ENCODE measurements at places on chromosomes 12 and 14.
A peak's percentile ranks its signal among the peaks of the same experiment; 100 is the strongest.

DNA sequence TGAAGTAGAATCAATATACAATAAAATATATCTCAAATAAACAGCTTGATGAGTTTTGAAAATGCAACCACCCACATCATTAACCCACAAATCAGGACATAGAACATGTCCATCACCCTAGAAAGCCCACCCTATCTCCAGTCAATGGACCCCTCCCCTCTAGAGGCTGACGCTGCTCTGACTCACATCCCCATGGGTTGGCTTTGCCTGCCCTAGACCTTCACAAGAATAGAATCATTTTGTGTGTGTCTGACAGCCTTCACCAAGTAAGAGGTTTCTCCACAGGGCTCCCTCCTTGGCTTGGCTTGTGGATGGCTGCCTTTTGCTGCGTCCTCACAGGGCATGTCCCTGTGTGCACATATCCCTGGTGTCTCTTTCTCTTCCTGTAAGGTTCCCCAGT, 250.2 kb upstream of the RTL1 start:
- no peak for DNase-seq

DNA sequence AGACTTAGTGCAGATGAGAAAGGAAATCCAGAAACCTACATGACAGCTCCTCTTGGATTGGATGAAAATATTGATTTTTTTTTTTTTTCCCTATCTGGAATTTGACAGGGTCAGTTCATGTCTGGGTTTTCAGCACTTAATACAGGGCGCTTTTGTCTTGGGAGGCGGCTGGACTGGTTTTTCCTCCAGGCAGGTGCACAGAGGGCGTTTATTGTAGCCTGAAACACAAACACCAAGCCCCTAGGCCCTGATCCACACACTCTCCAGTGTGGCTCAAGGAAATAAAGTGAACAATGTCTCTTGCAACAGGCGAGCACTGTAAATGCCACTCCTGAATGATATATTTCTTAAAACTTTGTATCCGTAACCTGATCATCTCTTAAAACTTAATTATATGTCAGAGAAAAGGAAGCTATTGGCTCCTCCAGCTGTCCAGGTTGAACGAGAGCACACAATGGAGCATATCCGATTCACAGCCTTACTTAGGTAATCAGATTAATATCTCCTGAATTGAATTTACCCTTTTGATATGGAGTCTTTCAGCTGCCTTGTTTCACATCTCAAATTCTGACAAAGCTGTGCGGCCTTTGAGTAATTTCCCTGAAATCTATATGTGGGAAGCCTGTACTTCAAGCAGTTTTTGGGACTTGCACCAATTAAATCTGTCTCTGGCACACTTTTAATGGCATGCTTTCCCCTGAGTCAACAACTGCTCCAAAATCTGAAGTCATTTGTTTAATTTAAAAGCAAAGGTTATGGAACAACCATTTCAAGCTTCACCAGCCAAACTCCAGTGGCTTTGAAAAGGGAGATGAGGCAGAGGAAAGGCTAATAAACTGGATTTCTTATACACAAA, 485.7 kb downstream of the ZFP36L1 start:
- DNase-seq, result peak; percentile 57

DNA sequence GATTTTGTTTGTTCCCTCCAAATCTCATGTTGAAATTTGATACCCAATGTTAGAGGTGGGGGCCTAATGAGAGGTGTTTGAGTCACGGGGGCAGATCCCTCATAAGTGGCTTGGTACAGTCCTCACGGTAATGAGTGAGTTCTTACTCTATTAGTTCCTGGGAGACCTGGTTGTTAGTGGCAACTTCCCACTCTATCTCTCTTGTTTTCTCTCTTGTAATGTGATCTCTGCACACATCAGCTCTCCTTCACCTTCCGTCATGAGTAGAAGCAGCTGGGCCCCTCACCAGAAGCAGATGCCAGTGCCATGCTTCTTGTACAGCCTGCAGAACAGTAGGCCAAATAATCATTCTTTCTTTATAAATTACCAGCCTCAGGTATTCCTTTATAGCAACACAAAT, 29.6 kb upstream of the KCNK10 start:
- no peak for DNase-seq

DNA sequence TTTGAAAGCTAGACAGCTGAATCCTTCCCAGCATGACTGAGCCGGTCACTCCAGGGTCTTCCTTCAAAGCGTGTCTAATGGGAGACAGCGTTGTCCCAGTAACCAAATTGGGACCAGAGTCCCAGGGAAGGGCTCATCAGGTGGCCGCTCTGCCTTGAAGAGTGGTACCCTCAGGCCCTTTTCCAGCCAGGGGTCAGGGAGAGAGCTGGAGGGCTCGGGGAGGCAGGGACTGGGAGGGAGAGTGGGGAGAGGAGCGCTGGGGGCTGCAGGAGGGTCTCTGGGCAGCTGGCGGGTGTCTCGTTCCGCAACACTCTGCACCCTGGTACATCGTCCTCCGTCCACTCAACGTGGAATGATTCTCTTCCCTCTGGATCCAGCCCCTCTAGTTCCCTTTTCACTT, 1.6 kb upstream of the RTL1 start:
- DNase-seq, result no peak

- DNase-seq, result peak; percentile 100
Observed at GRCh38 chr12:109462868-109463692, 14.0 kb downstream of the KCTD10 start.

- no peak for DNase-seq
Observed at GRCh38 chr12:77895699-77896098, 65.0 kb downstream of the NAV3 start.

DNA sequence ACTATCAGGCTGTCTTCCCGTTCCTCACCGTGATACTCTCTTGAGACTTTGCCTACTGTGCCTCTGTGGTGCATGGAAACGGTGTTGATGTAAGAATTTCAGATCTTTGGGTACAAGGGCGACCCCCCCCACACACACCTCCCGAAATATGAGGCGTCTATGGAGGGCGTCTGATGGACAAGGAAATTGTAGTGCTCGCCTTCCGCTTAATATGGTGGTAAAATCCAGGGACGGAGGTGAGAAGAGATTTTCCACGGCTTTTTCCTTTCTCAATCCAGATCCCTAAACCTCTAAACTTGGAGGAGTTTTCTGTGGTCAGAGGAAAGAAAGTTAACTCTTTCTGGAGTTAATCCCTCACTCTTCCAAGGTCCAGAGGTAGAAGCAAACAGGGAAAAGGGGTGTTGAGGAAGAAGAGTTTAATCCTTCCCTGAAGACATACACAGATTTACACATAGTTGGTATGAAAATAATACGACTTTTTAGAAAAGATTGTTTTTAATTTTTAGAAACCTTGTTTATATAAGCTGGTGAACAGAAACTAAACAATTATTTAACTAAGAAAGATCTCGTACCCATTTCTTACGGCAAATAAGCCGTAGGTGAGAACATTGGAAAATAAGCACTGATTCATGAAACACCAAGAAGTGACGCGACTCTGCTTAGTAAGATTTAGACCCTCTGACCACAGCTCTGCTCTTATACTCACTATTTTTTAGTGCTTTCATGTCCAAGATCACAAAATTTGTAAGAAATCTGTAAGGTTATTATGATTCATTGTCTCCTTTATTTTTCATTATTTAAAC, 23.1 kb upstream of the RNASE12 start:
- no peak for DNase-seq

GRCh38 chr14:99545586-99545985, 58.4 kb downstream of the CCDC85C start:
- DNase-seq, result no peak

DNA sequence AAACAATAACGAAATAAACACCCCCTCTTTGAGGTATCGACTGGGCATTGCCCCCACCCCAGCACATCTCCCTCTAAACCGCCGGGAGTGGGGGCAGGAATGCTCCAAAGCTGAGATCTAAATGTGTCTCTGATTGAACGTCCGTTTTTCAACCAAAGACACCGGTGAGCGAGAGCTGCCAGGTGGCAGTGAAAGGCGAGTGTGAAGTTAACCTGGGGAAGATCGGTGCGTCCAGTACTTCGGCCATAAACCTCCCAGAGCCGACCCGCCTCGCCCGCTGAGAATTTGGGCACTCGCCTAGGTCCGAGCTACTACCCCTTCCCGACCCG, 625 bp downstream of the ANGEL1 start:
- no peak for DNase-seq

- no peak for DNase-seq
Observed at GRCh38 chr12:28014196-28014595, 41.7 kb upstream of the PTHLH start.

GRCh38 chr12:130462558-130463274, 125.0 kb downstream of the PIWIL1 start:
- no peak for DNase-seq

- DNase-seq, result no peak
Observed at GRCh38 chr12:107921062-107921461, 146.6 kb downstream of the ASCL4 start.

- DNase-seq, result no peak
Observed at GRCh38 chr14:51816031-51816430, 44.4 kb upstream of the GNG2 start.

GRCh38 chr12:100128512-100128908, 14.2 kb downstream of the BLTP3B start:
- peak; percentile 63 for DNase-seq

GRCh38 chr12:25723921-25724491, 170.9 kb upstream of the LMNTD1 start:
- peak; percentile 24 for DNase-seq

- no peak for DNase-seq
Observed at GRCh38 chr12:46465307-46465706, 92.7 kb upstream of the SLC38A2 start.

GRCh38 chr12:39779768-39780340, 160.3 kb upstream of the ABCD2 start:
- DNase-seq, result no peak

- peak; percentile 76 for DNase-seq
Observed at GRCh38 chr12:6647083-6647604, at the start of gene ACRBP. TSS of gene ACRBP (minus strand) at chr12:6647432. CDS start at chr12:6647366, 66 bp downstream.

GRCh38 chr12:27826076-27826475, 46.0 kb upstream of the MANSC4 start:
- DNase-seq, result no peak

DNA sequence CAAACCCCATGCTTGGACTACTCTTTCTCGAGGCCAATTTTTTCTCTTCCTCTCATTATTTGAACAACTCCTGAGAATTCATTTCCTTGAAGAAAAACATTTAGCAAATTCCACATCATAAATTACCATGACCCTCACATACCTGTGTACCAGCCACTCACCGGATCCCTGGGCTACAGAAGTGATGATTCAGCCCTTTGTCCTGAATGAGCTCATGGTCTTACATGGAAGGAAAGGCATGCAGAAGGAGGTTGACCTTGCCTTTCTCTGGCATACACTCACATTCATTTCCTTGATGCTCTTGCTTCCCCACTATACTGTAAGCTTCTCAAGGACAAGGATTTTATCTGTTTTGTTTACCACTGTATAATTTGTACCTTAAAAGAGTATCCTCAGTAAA, 191.5 kb downstream of the SLC5A8 start:
- peak; percentile 90 for DNase-seq

- DNase-seq, result peak; percentile 82
Observed at GRCh38 chr12:114342656-114343055, 63.3 kb downstream of the TBX5 start.

- DNase-seq, result peak; percentile 76
Observed at GRCh38 chr12:67355428-67356379, 86.5 kb downstream of the CAND1 start.

DNA sequence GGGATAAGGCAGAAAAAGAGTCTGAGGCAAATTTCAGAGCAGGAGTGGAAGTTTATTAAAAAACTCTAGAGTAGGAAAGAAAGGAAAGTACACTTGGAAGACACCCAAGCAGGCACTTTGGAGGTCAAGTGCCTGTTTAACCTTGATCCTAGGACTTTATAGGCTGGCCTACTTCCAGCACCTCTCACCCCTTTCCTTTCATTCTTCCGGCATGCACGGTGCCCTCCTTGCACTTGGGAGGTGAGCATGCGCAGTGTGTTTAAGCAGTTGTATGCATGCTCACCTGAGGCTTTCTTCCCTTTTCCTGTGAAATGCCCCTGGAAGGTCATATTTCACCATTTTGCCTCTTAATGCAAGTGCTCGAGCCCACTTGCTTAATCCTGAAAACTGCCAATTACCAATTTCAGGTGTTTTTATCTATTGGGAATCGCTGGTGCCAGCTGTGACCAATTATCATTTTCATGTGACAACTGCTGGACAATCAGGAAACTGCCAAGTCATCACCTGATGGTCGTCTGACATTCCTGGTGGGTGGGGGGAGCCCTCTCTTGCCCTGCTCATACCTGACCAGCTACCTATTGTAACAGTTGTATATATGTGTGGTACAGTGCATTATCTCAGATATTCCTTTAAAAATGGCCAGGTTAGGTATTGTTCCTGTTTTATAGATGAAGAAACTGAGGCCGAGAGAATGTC, 53.5 kb downstream of the SUDS3 start:
- no peak for DNase-seq

DNA sequence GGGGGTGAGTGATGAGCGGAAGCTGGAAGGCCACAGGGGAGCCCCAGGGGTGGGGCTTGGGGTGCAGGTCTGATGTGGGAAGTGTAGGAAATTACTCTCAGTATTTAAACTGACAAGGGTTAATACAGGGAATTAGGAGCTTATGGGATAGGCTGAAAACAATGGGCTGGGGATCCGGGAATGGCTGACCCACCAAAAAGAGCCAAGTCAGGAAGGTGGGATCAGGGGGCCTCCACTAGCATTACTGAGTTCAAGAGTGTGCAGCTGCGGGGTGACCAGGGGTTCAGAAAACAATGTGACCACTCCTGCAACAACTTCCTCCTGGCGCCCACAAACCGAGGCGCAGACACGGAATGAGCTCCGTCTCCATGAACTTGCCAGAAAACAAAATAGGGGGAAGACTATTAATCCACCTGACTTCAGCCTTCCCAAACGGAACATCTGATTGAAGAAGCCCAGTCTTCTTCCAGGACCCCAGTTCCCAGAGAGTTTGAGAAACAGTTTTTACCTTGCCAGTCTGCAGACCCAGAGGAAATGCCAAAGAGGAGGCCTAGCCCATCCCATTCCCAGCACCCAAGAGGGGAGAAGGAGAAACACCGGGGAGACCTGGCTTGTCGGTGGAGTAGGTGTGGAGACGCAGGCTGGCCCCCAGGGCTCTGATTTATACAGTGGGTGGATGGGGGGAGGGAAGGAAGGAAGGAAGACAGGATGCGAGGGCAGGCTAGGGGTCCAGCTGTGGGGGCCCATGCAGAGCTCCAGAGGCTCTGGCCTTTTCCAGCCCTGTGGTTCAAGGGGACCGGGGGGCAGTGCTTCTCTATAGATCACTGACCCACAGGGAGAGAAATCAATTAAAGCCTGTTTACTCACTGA, 16.5 kb upstream of the YY1 start:
- no peak for DNase-seq

- no peak for DNase-seq
Observed at GRCh38 chr14:19917955-19918518, 2.4 kb upstream of the OR4K5 start.

DNA sequence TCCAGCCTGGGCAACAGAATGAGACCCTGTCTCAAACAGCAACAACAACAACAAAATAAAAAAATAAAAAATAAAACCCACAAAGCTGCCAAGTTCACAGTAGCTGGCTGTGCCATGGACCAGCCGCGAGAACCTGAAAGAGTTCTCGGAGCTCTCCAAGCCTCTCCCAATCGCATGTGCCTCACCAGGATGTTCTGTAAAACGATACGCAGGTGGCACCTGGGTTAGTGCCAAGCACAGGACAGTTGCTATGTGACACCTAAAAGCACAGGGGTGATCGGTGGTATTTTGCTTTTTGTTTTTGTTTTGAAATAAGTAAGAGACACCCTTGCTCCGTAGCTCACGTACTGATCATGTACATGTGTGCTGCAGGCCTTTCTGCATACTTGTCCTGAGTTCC, 52.4 kb downstream of the RFLNA start:
- no peak for DNase-seq

- no peak for DNase-seq
Observed at GRCh38 chr12:52137746-52138145, 54.1 kb downstream of the KRT80 start.
